Activated CD4-positive, alpha-beta T cell treated with anti-CD3 and anti-CD28 coated beads, Interleukin-2, amount 10 ng/mL, durations not matched to agents 7 days and 5 days (primary cell): ENCODE measurements at places on chromosomes 16 and 17. TPM values are rescaled to one million over a fixed set of nuclear protein-coding genes. Genes with fewer than 3 reads are reported as not detected.

Gene ATP2A3
- total RNA-seq, result 294 TPM

Gene CCL17
- total RNA-seq, result 0.40 TPM

Gene CTCF
- 87.1 TPM for total RNA-seq

Gene DYNLRB2
- 0.62 TPM for total RNA-seq

Gene TBC1D3
- total RNA-seq, result not detected

DNA sequence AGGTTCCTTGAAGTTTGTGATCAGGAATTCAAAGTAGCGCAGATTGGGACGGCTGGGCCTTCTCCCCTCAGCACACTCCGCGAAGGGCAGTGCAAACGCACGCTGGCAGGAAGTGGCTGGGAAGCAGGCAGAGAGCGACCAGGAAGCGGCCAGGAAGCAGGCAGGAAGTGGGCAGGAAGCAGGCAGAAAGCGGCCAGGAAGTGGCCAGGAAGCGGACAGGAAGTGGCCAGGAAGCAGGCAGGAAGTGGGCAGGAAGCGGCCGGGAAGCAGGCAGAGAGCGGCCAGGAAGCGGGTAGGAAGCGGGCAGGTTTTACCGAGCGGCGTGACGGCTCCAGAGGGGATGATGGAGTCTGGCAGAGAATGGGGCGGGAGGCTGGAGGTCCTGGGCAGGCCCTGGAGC is 3.2 kb downstream of the DPEP1 start:
- peaks cover 6% of the 10 kb centered on the region for H3K36me3 ChIP-seq
- no peak overlapping the region for H3K4me3 ChIP-seq
- peak; percentile 26 for DNase-seq
- H3K4me1 ChIP-seq, result peaks cover 13% of the 10 kb centered on the region
- H3K27me3 ChIP-seq, result peaks cover 3% of the 10 kb centered on the region

DNA sequence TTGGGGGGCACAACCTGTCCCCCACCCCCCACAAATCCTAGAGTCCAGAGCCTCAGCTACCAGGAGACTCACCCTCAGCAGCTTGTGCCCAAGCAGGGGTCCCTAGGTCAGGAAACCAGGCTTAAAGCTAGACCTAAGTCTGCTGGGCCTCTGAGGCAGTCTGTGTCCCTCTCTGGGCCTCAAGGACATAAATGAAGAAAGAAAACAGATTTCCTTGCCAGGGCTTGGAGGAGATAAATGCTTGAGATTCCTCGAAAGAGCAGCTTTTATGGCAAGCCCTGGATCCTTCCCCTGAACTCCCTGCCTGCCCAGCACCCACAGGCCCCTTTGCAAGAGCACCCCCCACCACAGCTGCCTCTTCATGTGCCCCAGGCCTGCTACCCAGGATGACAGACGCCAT is 3.3 kb downstream of the SRCIN1 start:
- no peak overlapping the region for H3K27ac ChIP-seq
- H3K4me1 ChIP-seq, result peaks cover 11% of the 10 kb centered on the region
- no peaks in the 10 kb centered on the region for H3K36me3 ChIP-seq
- no peak for DNase-seq
- H3K27me3 ChIP-seq, result peaks cover 76% of the 10 kb centered on the region

GRCh38 chr17:80568246-80568645 is 23.6 kb downstream of the RPTOR start:
- H3K4me1 ChIP-seq, result peaks cover 16% of the 10 kb centered on the region
- DNase-seq, result no peak
- H3K27ac ChIP-seq, result no peak overlapping the region
- no peak overlapping the region for H3K4me3 ChIP-seq
- H3K36me3 ChIP-seq, result peaks cover 7% of the 10 kb centered on the region
- H3K27me3 ChIP-seq, result no peaks in the 10 kb centered on the region

GRCh38 chr16:407253-407652 is 5.6 kb downstream of the DECR2 start:
- DNase-seq, result no peak
- H3K27me3 ChIP-seq, result no peaks in the 10 kb centered on the region
- no peak overlapping the region for H3K4me3 ChIP-seq
- no peak overlapping the region for H3K27ac ChIP-seq

DNA sequence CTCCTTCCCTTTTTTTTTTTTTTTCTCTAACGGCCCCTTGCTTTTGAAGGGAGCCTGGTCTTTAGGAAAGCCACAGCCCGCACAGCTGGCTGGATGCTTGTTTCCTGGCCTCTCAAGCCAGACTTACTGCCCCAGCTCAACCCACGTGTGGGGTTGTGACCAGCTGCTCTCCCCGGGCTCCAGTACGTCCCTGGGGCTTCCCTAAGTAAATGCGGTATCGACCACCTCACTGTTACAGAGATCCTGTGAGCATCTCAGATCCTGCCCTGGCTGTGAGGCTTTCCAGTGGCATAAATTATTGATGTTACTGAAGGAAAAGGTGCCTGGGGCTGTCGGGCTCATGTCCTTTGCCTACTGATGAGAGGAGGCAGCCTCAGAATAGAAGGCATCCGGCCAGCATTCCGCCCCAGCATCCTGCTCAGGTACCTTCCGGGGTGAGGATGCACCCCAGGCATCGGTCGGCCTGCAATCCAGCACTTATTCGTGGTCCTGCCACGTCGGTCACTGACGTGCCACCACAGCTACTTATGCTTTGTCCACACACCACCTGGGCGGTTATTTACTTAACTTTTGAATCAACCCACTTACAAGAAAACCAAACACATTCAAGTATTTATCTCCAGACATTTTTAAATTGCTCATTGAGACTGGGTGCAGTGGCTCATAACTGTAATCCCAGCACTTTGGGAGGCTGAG is 9.6 kb downstream of the GPRC5B start:
- no peak overlapping the region for H3K4me3 ChIP-seq
- no peaks in the 10 kb centered on the region for H3K4me1 ChIP-seq
- no peak overlapping the region for H3K27ac ChIP-seq

DNA sequence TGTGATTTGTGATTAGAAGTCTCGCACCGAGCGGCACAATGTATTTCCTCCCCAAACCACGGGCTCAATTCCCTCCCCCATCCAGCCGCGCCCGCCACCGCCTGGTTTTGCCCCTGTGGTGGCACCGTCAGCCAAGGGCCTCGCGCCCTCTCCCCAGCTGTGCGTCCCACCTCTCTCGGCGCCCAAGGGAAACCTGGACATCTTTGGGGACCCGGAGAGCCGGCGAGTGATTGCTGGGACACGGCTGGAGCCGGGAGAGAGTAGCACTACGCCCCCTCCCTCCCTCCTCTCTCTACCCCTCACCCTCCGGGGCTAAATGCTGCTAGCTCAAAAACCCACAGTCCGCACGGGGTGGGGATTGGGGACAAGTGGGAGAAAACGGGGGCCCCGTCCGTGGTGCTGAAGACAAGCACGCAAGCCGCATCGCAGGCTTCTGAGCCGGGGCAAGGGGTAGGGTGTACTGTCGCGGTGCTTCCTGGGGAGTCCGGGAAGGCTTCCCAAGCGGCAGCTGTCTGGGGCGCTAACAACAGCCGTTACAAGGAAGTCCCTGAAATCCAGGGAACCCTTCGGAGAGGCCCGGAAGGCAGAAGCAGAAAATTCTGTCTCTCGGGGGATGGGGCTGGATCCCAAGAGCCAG is 1.4 kb downstream of the CBLN1 start:
- peak overlapping the region; percentile 25 for H3K4me3 ChIP-seq
- peaks cover 9% of the 10 kb centered on the region for H3K4me1 ChIP-seq
- H3K27me3 ChIP-seq, result peaks cover 80% of the 10 kb centered on the region
- no peak for DNase-seq

DNA sequence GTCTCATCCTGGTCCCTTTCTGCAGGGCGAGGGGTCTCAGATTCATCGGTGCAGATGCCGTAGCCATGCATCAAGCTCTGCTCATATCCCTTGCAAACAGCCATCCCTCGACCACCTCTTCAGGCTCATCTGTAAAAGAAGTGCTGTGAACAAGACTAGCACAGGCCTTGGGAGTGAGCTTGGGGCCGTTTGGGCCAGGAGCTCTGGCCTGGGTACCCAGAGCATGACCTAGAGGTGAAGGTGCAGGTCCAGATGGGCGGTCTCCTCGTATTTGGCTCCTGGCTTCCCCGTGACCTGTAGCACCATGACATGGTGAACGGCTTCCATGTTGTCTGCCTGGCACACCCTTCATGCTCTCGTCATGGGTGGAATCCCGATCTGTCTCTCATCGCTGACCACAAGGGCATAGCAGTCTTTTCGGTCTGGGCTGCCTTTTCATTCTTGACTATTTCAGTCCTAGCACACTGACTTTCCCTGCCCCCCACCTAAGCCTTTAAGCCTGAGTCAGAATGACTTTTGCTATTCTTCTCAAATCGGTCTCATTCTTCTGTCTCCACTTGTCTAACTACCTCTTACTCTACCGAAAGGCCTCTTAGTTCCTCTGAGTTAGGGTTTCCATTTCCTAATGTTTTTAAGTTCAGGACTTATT is 216.0 kb downstream of the FOXL1 start:
- no peaks in the 10 kb centered on the region for H3K4me1 ChIP-seq
- DNase-seq, result no peak
- H3K27me3 ChIP-seq, result no peaks in the 10 kb centered on the region
- no peak overlapping the region for H3K27ac ChIP-seq

DNA sequence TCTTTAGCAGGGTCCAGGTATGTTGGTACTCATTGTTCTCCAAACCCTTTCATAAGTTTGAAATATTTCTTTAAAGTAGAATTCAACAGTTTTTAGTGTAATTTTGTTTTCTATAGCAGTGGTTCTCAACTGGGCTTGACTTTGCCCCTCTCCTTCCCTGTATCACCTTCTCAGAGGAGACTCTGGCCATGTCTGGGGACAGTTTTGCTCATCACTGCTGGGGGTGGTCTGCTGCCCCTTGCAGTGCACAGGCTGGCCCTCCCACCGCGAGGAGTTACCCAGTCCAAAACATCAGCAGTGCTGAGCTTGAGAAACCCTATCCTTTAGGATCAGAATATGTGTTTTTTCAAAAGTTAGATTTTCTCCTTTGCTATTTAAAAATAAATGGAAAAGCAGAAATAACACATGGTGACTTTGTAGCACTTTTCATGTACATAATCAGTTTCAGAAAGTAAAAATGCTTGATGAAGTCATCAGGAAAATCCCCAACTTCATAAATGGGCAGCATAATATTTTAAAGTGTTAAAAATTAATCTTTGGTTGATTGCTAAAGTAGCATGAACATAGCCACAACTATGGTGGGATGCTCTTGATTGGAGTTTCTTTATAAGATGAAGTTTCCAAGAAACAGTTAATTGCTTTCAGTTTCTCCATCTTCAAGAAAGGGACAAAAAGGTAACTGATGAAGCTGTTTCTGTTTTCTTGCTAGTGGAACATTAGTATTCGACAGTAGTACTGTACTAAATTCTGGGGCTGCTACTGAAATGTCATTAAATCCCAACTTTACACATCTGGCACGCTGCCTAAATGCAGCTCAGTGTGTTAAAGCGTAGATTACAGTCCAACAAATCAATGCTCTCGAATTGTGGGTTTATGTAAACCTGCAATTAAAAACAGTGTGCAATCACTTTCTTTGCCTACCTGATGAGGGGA is 70.3 kb downstream of the NETO2 start:
- H3K36me3 ChIP-seq, result peaks cover 2% of the 10 kb centered on the region
- H3K27ac ChIP-seq, result no peak overlapping the region
- peaks cover 2% of the 10 kb centered on the region for H3K27me3 ChIP-seq
- no peak overlapping the region for H3K4me3 ChIP-seq
- peaks cover 15% of the 10 kb centered on the region for H3K4me1 ChIP-seq
- DNase-seq, result no peak

DNA sequence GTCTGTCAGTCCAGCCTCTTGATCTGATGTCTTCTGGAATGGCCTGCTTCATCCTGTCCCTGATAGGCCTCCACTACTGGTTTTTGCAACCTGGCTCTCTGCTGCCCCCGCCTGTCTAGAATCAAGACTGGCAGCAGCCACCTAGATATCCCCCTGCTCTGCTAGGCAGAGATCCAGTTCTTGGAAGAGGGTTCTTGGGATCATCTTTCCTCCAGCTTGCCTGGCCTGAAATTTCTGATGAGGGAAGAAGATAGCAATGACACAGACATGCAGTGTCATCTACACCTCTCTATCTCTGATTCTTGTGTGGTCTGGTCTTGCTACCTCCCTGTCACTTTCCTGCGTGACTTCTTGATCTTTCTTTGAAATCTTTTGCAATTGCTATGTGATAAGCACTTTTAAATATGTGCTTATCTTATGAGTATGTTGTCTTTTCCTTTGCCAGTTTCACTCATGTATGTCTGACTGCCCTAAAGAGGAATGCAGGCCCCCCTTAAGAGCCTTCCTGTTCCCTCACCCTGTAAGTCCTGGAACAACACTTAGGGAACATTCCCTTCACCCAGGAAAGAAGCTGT is 20.3 kb upstream of the NFATC3 start:
- H3K36me3 ChIP-seq, result peaks cover 52% of the 10 kb centered on the region
- H3K27ac ChIP-seq, result peak overlapping the region; percentile 89
- peak; percentile 81 for DNase-seq
- H3K4me1 ChIP-seq, result peaks cover 84% of the 10 kb centered on the region

DNA sequence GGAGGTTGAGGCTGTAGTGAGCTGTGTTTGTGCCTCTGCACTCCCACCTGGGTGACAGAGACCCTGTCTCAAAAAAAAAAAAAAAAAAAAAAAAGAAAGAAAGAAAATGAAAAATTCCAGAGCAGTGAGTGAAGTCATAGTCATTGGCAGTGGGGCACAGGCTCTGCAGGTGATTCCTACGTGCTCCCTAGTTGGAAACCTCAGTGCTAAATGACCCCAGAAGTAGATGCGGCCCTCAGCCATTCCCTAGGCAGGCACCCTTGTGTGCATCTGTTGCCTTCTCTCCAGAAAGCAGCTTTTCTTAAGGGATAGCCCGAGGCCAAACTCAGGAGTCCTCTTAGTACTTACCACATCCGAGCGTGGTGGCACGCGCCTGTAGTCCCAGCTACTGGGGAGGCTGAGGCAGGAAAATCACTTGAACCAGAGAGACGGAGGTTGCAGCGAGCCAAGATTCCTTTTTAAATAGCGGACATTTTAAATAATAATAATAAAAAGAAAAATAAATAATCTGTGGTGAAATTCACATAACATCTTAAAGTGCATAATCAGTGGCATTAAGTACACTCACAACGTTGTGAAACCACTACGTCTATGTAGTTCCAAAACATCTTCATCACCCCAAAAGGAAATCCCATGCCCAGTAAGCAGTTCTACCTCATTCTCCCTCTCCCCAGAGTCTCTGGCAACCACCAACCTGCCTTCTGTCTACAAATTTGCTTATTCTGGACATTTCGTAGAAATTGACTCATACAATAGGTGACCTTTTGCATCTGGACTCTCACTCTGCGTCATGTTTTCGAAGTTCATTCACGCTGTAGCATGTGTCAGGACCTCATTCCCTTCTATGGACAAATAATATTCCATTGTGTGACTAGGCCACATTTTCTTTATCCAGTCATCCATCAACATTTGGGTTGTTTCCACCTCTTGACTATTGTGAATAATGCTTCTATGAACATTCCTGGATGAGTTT is 12.5 kb upstream of the SPHK1 start:
- H3K4me1 ChIP-seq, result no peaks in the 10 kb centered on the region
- no peak overlapping the region for H3K4me3 ChIP-seq
- no peak for DNase-seq
- H3K27me3 ChIP-seq, result no peaks in the 10 kb centered on the region
- no peaks in the 10 kb centered on the region for H3K36me3 ChIP-seq

DNA sequence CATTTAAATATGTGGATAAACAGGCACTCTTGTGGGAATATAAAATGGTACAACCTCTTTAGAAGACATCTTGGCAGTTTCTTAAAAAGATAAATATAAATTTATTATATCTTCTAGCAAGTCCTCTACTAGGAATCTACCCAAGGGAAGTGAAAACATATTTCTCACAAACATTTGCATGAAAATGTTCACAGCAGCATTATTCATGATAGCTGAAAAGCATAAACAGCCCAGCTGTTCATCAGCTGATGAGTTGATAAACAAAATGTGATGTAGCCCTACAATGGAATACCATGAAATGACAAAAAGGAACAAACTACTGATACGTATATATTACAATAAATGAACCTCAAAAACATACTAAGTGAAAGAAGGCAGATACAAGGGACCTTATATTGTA is 12.0 kb downstream of the DGKE start:
- H3K4me3 ChIP-seq, result no peak overlapping the region
- peaks cover 5% of the 10 kb centered on the region for H3K4me1 ChIP-seq
- DNase-seq, result no peak
- peaks cover 31% of the 10 kb centered on the region for H3K36me3 ChIP-seq
- no peaks in the 10 kb centered on the region for H3K27me3 ChIP-seq
